ENCODE measurements at places on chromosomes 6 and 20.

DNA sequence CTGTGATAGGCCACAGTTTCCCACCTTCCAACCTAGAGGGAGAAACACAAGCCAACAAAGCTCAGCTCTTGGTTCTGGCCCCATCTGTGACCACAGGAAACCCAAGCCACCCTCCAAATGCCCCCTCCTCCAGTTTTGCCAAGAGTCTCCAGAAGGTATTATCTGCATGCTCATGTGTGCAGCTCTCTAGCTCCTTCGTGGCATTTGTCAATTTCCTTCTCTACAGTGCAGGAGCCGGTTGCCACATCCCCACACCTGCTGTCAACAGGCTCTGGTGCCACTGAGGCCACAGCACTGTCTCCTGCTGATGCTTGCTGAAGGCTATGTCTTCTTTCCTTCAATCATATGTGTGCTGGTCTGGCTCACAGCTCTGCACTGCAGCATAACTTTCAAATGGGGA lies 177.2 kb downstream of the CLIC5 start:
- no peak for DNase-seq

DNA sequence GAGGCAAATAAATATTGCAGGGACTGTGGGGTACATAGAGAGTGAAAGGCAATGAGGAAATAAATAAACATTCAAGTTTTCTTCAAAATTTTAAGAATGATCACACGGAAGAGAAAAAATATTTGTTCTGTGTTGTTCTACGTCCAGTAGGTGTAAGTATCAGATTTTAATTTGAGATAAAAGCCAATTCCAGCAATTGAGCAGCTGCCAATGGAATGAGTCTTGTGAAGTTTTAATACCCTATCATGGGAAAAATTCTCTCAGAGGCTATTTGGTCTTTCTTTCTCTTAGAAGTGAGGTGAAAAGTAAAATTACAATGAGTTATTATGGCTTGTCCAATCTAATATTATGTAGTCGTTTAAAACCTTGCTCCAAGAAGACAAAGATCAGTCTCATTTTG lies 195.7 kb upstream of the CITED2 start:
- no peak for DNase-seq

DNA sequence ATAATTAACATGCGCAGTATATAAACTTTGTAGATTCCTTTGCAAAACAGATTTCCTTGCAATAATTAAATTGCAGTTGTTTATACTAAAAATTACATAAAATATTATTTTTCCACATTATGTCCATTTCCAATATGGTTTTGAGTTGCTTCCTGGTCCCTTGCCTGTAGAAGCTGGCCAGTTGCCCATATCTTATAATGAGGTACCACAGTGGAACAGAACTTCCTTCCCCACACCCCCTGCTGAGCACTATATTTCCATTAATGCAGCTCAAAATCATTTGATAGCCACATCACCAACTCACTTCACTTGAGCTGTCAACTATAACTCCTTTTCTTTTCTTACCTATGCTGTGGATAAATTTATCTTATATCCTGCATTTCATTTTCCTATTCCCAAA lies 194.6 kb downstream of the DST start:
- no peak for DNase-seq

DNA sequence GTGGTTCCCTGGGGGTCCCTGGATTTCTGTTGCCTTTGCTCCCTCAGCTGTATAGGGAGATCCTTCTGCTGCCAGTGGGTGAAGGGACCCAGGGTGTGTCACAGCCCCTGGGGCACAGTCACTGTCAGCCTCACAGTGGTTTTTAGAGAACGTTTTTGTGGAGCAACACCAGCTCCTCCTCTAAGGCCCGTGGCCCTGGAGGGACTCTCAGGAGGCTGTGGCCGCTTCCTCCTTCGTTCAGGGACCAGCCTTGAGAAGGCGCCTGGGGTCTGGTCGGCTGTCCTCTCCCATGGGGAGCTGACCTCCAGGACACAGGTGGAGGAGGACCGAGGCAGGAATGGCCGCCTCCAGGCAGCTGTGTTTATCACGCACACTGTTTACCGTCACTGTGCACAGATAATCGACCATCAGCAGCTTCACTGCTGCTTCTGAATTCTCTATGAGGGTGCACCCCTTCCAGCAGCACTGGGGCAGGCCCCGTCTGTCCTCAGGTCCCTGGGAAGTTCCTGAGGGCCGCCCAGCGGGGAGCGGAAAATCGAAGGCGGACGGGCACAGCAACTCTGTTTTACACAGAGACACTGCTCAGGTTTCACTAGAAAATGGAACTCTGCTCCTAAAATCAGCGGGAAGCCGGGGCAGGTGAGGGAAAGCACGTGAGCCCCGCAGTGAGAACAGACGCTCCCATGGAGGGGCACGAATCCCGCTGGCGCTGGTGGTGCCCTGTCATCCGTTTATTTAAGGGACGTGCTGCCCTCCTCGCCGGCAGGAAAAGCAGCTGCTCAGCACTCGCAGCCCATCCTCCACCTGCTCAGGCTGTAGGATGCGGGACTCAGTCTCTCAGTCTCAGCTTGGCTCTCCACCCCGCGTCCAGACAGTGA lies 10.4 kb upstream of the FRMD1 start:
- DNase-seq: no peak

GRCh38 chr20:61799928-61800327 lies 265.8 kb downstream of the TAF4 start:
- DNase-seq: no peak

DNA sequence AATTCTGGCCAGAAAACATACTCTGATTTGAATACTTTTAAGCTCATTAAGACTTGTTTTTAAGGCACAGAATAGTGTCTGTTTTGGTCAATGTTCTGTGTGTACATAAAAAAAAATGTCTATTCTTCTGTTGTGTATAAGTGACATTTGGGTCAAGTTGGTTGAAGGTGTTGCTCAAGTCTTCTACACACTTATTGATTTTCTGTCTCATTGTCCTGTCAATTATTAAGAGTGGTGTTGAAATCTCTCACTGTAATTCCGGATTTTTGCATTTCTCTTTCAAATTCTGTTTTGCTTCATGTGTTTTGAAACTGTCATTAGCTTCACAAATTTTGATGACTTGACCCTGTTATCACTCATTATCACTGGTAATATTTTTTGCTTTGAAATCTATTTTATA lies 37.5 kb upstream of the EPM2A start:
- DNase-seq: no peak

- DNase-seq: no peak
These were observed 97.8 kb downstream of the PACRG start for GRCh38 chr6:162825597-162825996.

GRCh38 chr20:23586735-23587525 lies 18.6 kb upstream of the CST9L start:
- DNase-seq: no peak

DNA sequence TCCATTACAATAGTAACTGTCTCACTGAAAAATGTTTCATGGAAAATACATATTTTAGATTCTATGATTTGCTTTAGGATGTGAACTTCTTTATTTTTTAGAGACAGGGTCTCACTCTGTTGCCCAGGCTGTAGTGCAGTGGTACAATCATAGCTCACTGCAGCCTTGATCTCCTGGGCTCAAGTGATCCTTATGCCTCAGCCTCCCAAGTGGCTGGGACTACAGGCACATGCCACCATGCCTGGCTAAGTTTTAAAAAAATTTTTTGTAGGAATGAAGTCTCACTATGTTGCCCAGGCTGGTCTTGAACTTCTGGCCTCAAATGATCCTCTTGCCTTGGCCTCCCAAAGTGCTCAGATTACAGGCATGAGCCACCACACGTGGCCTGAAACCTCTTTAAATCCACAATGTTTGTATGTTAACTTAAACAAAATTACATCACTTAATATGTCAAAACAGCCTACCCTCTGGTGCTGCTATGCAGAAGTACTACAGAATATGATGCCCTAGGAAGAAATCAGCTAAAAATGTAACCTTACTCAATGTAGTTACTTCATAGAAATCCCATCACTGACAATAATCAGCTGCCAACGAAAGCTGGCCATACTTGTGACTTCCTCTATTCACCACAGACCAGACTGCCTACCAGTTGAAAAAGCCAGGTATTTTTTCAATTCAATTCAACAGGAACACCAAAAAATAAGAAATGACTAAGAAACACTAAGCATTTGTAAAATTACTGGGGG lies 17.6 kb downstream of the EEF1A1 start:
- DNase-seq: no peak

- no peak for DNase-seq
These were observed 234.2 kb upstream of the OPRM1 start for GRCh38 chr6:153804755-153805330.

- no peak for DNase-seq
These were observed 28.3 kb upstream of the CARMIL1 start for GRCh38 chr6:25250878-25251277.

DNA sequence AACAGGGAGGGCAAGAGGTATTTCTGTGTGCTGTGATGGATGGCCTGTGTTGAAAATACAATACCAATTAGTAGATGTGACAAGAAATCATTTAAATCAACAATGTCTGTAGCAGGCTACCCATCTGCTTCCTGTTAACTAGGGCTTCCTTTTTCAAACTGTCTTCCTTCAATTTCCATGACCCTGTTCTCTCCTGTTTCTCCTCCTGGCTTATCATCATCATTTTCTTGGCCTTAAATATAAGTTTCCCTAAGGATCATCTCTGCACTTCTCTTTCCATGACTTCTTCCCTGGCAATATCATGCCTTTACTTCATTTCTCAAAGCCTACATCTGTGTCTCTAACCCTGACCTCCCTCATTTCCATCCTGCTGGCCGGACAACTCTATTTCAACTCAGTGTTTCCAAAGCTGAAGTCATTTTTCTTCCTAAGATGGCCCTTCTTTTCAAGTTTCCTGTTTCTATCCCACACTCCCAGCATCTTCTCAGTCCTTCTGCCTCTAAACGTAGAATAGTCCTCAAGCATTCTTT lies 18.2 kb downstream of the ZC2HC1B start:
- peak; percentile 93 for DNase-seq

- DNase-seq: no peak
These were observed 9.3 kb upstream of the RPS6KA2 start for GRCh38 chr6:166636191-166636933.
